ENCODE measurements at places on chromosomes 11 and 22.

GRCh38 chr11:10498426-10499250 lies 42.3 kb downstream of the RNF141 start:
- DNase-seq: no peak

DNA sequence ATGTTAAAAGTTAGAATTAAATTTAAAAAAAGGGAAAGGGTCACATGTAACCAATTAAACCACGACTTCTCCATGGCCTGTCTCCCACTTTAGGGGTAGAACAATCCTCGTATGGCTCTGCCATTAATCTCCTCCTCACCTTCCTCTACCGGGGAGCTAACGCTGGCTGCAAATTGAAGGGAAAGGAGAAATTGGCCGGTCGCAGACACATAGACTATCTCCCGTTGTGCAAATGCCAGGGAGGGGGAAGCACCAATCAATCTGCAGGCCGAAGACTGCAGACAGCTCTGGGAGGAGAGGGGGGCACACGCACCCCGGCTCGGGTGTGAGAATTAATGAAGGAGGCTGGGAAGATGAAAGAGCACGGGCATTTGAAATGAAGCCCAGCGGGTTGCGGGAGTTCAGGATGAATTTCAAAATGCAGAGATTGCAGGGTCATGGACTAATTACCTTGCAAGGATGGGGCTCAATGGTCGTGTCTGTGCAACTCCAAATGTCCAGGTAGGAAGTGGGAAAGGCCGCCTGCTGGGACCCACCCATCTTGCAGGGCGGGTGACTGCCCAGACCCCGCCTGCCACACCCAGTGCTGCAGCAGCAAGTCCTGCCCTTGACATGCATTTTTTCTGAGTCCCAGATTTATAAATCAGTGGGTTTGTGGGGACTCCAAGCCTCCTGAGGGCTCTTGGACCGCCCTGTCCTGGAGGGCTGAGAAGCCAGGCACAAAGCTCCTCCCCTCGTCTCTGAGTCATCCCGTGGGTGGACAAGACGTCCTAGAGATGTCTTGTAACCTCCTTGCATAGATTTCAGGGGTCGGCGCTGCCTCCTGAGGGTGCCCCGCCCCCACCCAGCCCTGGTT lies 534.2 kb downstream of the TBC1D22A start:
- DNase-seq: no peak

DNA sequence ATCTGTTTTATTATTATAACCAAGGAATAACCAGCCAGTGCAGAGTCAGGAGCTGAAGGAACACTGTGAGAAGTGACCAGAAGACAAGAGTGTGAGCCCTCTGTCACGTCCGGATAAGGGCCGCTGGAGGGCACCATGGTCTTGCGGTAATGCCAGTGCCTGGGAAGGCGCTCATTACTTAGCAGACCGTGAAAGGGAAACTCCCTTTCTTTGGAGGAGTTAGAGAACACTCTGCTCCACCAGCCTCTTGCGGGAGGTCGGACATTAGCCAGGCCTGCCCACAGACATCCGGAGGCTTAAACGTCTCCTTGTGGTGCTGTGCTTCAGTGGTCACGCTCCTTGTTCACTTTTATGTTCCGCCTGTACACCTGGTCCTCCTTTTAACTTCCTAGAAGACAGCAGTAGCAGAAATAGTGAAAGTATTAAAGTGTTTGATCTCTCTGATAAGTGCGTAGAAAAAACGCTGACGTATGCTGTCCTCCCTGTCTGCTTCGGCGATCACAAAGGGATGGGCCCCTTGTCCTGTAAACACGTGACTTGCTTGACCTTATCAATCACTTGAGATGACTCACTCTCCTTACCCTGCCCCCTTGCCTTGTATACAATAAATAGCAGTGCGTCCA lies 120.6 kb upstream of the LMO1 start:
- no peak for DNase-seq

- no peak for DNase-seq
These were observed 22.0 kb downstream of the TP53AIP1 start for GRCh38 chr11:128920666-128921065.

GRCh38 chr11:88188251-88188931 lies 13.1 kb upstream of the RAB38 start:
- no peak for DNase-seq

DNA sequence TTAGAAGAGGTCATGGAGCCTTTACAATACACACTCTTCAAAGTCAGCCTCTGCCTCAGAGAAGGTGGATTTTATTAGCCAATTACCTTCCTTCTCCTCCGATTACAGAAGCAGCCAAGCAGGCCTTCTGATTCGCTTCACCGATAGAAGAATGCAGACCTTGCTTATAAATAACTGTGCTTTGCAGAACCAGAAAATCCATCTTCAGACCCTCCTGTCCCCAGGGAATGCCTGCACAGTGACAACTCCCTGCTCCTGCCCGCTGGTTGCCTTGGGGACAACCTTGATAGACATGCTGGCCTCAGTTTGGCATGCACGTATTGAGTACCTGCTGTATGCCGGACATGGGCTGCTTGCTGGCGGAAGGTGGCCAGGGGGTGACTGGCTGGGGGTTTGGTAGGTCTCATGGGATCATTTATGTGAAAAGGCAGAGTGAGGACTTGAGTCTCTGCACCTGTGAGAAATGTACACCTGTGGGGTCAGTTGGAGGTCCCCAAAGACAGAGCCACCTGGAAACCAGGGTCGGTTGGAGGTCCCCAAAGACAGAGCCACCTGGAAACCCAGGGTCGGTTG lies 1238.7 kb downstream of the BRD1 start:
- no peak for DNase-seq

- no peak for DNase-seq
These were observed 7.6 kb downstream of the PARVG start for GRCh38 chr22:44188316-44188715.

GRCh38 chr11:124732230-124732629 lies 7.5 kb upstream of the NRGN start:
- DNase-seq: no peak

- no peak for DNase-seq
These were observed 33.2 kb downstream of the HIKESHI start for GRCh38 chr11:86335131-86335767.

Data from COR-L47 (cell line).